Left renal pelvis (tissue), 4 donors: ENCODE measurements at places on chromosomes 6 and 20.

- DNase-seq = no peak
These were observed 7.3 kb upstream of the GPR63 start for GRCh38 chr6:96844530-96844929.

- DNase-seq = no peak
These were observed 50.7 kb upstream of the SIRPA start for GRCh38 chr20:1844325-1845162.

DNA sequence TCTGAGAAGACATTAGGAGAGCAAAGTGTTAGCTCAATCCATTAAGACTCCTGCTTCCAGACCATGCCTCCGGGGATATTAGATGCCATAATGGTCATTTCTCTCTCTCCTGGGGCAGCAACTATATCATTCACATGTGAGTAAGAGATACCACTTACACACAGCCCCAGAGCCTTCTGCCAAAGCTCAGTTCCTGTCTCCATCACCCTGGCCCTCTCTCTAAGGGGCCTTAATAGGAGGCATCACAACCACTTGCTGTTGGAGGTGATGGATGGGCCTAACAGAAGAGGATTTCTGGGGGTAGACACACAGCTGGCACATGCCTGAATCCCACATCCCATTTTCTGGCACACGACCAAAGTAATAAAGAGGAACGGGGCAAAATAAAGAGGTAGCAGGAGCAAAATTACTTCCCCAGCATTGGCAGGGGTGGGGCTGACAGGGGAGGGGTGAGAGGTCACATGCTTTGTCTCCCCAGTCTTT is 34.0 kb upstream of the VSTM2L start:
- no peak for DNase-seq

DNA sequence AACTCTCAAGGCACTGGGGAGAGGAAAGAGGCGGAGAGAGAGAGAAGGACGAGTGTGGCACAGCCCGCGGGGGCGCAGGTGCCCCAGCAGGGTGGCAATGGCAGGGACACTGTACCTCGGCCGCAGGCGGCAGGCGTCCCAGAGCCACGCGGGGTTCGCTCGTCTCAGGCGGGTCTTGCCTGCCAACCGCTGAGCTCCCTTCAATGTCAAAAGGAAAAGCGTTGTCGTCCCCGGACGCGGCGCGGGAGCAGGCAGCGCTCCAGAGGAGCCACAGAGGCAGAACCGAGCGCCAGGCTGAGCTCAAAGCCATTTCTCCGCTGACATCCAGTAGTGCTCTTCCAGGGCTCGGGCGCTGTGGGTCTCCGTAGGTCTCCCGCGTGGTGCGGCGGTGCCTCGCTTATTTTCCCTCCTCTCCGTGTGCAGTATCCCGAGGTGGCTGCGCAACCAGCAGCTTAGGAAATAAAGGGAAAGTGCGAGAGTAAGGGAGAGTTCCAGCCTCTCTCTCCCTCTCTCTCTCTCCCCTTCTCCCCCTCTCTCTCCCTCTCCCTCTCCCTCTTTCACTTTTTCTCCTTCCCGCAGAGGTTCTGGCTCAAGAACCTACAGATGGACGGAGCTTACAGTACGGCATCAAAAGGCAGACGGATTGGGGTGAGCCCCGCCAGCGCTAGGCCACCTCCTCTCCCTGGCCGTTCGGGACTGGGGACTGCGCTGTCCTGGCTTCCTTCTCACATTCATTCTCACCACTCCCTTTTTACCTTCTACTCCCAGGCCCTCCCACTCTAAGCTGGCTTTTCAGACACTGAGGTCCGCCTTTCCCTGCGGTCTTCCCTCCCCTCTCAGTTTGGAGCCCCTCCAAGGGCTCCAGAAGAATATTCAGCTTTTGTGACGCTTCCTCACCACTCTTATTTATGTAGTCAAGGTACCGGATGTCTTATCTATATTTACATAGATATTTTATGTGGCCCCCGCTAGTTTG is at the start of gene LAMA4:
TSS of gene LAMA4 (minus strand) at position 727 of the 976 bp plus-strand sequence. CDS start at position 310, 417 bp downstream.
- DNase-seq = no peak

DNA sequence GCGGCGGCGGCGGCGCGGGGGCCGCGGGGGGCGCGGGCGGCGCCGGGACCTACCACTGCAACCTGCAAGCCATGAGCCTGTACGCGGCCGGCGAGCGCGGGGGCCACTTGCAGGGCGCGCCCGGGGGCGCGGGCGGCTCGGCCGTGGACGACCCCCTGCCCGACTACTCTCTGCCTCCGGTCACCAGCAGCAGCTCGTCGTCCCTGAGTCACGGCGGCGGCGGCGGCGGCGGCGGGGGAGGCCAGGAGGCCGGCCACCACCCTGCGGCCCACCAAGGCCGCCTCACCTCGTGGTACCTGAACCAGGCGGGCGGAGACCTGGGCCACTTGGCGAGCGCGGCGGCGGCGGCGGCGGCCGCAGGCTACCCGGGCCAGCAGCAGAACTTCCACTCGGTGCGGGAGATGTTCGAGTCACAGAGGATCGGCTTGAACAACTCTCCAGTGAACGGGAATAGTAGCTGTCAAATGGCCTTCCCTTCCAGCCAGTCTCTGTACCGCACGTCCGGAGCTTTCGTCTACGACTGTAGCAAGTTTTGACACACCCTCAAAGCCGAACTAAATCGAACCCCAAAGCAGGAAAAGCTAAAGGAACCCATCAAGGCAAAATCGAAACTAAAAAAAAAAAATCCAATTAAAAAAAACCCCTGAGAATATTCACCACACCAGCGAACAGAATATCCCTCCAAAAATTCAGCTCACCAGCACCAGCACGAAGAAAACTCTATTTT is 2.0 kb downstream of the FOXC1 start:
- DNase-seq = no peak
